Activated CD4-positive, alpha-beta T cell treated with anti-CD3 and anti-CD28 coated beads for 24 hours (primary cell): ENCODE measurements at places on chromosomes 7 and 10.

- DNase-seq = no peak
Observed at GRCh38 chr7:8973601-8974000, 540.2 kb downstream of the NXPH1 start.

- no peak for DNase-seq
Observed at GRCh38 chr10:43411536-43411935, 2.5 kb upstream of the HNRNPF start.

GRCh38 chr7:158582089-158582456 lies 5.5 kb downstream of the PTPRN2 start:
- DNase-seq = no peak

DNA sequence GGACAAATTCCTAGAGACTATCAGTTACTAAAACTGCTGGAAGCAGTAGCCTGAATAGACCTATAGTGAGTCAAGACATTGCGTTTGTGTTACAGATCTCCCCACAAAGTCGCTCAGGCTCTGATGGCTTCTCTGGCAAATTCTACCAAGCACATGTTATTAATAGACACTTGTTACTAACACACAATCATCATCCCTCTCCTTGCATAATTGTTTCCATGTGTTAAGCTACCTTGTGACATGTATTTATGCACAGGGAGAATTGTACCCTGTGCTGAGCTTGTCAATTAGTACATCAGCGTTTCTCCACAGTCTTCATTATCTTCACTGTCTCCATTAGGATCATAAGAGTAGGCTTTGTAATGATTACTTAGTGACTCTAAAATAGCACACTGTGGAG lies 31.2 kb downstream of the DYNC2I1 start:
- DNase-seq = no peak

DNA sequence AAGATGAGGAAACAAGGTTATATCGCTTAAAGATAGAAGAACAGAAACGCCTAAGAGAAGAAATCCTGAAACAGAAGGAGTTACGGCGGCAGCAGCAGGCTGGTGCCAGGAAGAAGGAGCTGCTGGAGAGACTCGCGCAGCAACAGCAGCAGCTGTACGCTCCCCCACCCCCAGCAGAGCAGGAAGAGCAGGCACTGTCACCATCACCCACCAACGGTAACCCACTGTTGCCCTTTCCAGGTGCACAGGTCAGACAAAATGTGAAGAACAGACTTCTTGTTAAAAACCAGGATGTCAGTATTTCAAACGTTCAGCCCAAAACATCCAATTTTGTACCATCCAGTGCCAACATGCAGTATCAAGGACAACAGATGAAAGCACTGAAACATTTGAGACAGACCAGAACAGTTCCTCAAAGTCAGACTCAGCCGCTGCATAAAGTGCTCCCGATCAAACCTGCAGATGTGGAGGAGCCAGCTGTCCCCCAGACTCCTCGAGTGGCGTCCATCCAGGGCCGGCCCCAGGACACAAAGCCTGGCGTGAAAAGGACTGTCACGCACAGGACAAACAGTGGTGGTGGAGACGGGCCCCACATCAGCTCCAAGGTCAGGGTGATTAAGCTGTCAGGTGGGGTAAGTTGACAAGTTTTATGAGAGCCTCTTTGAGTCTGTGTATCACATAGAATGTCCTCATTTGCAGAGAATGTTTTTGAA lies 67.1 kb downstream of the SHH start:
- no peak for DNase-seq
